ENCODE measurements at places on chromosomes 11 and 22.

DNA sequence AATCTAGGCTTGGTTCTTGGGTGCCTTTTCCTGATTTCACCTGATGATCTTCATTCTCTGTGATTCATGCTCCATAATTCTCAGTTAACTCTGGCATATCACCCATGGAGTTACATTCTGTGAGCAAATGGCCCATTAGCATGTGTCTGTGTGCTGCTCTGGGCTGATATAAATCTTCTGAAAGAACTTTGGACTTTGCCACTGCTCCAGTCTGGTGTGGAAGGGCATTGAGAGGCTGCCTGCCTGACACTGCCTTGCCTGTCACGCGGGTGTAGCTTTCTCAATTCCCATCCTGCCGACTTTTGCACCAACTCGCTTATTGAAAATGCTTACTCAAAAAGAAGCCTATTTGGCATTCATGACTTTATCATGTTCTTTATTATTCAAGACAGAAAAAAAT is 42.2 kb downstream of the FAT3 start:
- DNase-seq = no peak

DNA sequence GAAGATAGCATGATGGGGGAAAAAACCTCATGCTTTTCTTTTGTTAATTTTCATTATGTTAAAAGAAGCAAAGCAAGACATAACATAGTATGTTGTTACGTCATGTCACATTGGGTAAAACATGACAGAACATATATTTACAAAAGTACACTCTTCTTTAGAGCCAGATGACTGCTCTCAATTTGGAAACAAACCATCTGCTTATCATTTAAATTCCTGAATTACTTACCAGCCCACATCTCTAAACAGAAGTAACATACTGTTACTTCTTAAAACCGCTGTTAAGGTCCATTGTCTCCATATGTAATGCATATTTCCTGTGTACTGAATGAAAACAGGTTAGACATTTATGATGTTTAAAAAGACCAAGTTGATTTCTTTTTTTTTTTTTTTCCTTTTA is 100.0 kb downstream of the TMEM135 start:
- no peak for DNase-seq

DNA sequence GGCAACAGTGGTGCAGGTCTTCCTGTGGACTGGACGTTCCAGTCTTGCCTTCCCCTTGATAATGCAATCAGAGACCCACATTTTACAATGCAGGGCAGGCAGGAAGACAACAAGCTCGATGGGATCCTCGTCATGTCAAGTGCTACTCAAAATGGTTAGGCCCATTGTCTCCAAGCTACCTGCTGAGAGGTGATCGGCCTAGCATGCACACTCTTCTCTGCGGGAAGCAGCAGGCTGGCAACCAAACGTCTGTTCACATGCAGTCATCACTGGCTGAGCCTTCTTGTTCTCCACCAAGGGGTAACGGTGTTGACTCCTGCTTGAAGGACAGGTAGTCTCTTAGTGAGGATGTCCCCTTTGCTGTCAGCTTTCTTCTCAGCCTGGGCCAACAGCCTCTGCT is 25.5 kb upstream of the CD82 start:
- no peak for DNase-seq

DNA sequence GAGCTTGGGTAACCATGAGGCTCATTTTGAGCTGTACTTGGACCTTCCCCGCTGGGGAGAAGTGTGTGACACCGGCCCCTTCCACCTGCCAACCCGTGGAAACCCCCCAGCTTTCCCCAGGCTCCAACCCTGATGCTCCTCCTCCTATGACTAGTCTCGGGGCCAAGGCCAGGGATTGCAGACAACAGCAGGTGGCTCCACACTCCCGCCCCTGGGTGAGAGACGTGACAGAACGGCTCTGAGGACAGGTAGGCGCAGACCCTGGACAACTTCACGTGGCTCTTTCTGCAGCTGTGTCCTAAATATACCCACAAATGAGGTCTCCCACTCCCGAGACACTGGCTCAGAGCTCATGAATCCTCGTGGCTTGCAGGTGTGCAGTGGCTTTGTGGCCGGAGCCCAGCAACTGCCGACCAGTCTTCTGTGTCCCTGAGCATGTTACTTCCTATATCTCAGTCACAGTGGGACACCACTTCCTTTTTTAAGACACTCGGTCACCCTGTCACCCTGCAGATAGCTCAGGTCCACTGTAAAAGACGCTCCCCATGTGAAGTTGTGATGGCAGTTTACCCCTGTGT is 55.2 kb downstream of the NECTIN1 start:
- no peak for DNase-seq

DNA sequence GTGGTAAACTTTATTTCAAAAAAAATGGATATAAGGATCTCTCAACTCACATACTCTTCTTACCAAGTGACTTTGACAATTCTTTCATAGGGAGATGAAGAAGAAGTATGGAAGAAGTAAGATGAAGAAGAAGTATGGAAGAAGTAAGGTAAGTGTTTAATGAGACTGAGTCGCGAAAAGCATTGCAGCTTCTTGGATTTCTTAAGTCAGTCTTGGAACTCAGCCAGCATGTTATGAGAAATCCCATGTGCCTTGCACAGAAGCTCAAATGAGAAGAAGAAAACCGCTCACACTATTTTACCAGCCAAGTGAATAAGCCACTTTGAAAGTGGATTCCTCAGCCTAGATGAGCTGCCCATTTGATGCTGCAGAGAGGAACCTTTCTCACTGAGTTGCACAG is 332.0 kb upstream of the CCDC179 start:
- no peak for DNase-seq

- peak; percentile 11 for DNase-seq
These were observed 88.6 kb downstream of the PLEKHA7 start for GRCh38 chr11:16925561-16926065.

DNA sequence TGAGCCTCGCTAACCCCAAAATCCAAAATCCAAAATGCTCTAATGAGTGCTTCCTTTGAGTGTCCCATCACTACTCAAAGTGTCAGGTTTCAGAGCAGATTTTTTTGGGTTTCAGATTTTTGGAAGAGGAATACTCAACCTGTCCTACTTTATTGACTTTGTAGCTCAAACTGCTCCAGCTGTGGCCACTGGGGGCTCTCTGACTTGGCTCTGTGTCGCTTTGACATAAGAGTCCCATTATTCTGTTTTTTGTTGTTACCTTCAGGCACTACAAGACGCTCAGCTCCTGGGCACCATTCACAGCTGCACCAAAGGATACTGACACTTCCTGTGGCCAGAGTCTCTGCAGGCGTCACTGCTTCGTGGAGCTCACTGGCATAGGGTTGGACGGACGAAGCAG is 41.1 kb downstream of the PHF21B start:
- no peak for DNase-seq

Measured in amniotic stem cell (primary cell).